NCI-H1105 treated with DMSO at 0.1 percent for 48 hours (cell line): ENCODE measurements at places on chromosomes 13 and 19.

- DNase-seq = peak; percentile 63
Measured at GRCh38 chr19:37654629-37655300, 500 bp downstream of the ZFP30 start.

GRCh38 chr13:27076421-27076820 lies 95.2 kb downstream of the USP12 start:
- peak; percentile 74 for DNase-seq

DNA sequence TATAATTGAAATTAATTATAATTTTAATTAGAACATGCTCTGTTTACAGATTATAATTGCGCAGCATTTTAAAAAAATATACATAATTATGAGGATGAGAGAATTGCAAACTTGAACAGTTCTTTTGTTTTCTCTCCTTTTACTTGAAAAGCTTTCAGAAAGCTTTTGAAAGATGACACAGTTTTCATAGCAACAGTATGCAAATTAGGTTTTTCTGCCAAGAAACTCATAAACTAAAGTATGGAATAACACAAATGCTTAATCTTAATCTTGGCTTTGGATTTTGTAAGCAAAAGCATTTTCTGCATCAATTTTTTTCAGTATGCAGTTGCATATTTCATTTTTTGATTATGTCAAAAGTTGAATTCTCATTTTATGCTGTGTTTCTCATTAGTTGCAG lies 32.8 kb upstream of the AKAP11 start:
- no peak for DNase-seq

DNA sequence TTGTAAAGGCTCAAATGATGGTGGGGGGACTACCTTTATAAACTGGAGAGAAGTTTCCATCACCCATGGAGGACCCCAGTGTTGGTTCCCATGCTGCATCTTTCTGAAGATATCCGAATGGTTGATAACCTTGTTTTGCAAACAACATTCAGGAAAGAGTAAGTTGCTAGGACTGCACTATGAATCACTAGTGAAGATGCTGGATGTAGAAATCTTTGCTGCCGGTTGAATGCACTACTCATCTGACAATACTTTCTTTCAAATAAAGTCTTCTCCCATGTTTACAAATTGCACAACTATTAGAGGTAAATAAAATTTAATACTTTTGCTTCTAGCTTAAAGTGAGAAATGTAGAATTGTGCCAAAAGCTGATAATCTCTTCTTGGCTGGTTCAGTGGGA lies 198.4 kb upstream of the SLITRK6 start:
- DNase-seq = no peak

DNA sequence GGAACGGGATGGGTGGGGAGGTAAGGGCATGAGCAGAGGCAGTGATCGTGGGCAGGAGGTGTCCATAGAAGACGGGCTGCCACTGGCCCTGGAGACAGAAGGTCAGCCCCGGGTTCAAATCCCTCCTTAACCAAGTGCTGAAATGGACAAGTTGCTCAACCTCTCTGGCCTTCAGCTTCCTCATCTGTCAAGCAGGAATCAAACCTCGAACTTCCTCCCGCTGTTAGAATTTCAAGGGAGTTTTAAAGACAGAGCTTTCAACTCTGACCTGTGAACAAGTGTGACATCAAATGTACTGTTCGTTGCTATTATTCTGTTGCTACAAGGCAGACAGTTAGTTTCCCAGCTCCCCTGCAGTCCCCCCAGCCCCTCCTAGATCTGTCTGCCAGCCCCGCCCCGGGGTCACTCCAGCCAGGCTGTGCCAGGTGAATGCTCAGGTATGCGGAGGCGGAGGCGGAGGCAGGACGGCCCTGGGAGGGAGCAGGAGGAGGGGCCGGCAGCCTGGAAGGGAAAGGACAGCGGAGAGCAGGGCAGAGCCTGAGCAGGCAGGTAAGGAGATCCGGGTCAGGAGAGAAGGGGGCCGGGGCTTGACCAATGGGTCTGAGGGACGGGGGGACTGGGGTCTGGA lies at the start of gene EPS8L1:
Gene EPS8L1, plus strand, starts transcription at position 499 of the 628 bp plus-strand sequence. CDS start 576 bp downstream, outside the sequence.
- no peak for DNase-seq

GRCh38 chr19:7520131-7521051 lies 2.0 kb upstream of the MCOLN1 start:
- DNase-seq = no peak

DNA sequence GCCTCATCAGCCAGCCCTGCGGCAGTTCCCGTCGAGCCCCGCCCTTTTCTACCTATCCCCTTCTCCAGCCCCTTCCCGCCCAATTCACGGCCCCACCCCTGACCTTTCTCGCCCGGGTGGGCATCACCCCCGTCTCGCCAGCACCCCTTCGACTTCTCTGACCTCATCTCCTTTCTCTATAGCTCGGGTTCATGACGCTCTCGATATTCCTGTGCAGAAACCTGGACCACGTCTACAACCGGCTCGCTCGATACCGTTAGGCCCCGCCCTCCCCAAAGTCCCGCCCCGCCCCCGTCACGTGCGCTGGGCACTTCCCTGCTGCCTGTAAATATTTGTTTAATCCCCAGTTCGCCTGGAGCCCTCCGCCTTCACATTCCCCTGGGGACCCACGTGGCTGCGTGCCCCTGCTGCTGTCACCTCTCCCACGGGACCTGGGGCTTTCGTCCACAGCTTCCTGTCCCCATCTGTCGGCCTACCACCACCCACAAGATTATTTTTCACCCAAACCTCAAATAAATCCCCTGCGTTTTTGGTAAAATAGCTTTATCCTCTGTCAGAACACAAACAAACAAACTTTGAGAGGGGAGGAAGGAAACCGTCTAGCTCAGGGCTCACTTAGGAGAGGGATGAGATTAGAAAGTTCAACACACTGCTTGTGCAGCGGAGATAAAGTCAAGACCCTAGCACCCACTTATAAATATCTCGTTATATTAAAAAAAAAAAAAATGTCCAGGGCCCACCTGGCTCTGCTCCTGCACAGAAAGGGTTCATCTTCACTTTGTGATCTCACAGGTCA lies 5.1 kb downstream of the CD37 start:
- peak; percentile 82 for DNase-seq

GRCh38 chr13:26987486-26988013 lies 184.1 kb downstream of the USP12 start:
- no peak for DNase-seq

GRCh38 chr13:72495681-72496080 lies 231.7 kb downstream of the MZT1 start:
- DNase-seq = no peak

- DNase-seq = no peak
Measured at GRCh38 chr19:29079356-29080032, 133.5 kb downstream of the UQCRFS1 start.

- DNase-seq = no peak
Measured at GRCh38 chr13:58376349-58376748, 744.8 kb downstream of the PCDH17 start.

DNA sequence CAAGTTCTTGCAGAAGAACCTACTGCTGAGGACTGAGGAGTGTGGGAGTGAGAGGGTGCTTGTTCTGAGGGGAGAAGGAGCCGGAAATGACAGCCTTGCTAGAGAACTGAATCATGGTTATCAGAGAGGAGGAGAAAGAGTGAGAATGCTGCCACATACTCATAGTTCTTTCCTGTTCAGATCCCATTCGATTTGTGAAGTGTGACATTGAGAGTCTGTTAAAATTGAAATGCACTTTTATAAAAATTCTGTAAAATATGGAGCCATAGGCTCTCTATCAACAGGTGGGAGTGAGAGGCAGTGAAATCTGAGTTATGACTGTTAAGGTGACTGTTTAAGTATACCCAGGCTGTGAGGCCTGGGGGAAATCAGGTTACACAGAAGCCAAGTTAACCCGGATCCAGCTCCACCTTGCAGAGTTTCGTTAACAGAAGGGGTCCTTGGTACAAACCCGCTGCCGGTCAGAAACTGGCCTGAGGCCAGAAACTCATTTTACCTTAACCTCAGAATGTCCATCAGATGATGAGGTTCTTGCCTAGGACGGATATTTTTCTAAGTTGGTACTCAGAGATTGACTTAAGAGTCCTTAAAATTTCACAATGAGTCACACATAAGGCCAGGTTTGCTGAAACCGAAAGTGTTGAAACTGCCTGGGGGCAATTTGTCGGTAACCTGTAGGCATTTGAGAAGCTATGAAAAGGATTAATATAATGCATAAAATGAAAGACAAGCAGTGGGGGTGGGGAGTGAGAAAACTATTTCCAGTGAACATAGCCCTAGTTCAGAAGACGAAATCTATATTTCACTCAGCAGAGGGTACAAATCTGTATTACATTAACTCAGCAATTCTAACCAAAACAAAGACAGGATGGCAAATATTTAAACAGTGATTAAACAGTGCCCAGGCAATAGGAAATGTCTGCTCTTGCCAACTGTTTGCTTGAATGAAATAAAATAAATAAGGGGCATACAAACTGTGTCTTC lies 350.5 kb downstream of the KCNRG start:
- peak; percentile 76 for DNase-seq

DNA sequence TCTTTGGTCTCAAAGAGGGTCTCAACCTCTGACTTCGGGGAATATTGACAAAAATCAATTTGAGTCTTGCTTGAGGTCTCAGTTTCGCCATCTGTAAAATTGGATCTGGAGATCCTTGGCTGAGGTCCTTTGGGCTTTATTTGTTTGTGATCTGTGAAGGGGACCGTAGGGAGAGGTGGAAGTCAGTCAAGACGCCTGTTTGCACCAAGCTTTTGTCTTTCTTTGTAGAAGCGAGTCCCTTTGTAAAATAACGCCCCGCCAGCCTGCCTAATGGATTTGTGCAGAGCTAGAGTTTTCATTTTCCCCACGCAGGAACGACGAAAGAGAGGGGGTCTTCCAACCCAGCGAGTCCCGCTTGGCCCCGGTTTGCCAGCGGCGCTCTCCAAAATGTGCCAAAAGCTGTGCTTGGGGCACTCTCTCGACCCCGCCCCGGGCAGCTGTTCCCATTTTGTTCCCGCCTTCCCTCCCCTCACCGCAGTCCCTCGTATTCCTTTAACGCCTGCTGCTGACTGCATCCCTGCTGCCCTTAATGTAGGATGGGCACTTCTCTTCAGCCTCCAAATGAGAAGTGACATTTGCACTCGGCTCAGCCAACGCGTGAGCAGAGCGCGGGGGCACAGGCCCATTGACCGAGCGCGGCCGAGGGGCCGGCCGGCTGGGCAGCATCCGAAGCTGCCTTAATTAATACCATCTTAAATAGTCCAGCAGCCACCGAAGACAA lies 13.0 kb downstream of the ZIC5 start:
- no peak for DNase-seq

GRCh38 chr13:113554333-113554700 lies 30.2 kb upstream of the TFDP1 start:
- DNase-seq = no peak

GRCh38 chr13:105918842-105919741 lies 616.4 kb downstream of the EFNB2 start:
- DNase-seq = no peak

DNA sequence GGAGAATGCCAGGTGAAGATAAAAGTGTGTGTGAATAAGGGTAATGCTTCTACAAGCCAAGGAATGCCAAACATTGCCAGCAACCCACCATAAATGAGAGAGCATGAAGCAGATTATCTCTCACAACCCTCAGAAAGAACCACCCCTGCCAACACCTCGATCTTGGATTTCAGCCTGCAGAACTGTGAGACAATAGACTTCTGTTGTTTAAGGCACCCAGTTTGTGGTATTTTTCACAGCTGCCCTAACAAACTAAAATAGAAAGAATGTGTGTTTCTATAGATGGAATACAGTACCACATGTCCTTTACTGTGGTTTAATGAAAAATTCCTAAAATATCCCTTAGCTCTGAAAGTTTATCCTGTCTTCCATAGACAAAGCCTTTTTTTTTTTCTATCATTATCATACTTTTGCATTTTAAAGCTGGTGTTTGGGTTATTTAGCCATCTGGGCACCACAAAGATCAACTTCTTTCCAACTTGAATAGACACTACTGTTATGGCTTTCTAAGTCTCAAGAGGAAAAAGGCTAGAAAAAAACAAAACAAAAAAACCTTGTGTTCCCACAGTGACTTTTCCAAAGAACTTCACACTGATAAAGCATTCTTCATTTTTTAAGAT lies 505.6 kb downstream of the KCTD12 start:
- DNase-seq = no peak

DNA sequence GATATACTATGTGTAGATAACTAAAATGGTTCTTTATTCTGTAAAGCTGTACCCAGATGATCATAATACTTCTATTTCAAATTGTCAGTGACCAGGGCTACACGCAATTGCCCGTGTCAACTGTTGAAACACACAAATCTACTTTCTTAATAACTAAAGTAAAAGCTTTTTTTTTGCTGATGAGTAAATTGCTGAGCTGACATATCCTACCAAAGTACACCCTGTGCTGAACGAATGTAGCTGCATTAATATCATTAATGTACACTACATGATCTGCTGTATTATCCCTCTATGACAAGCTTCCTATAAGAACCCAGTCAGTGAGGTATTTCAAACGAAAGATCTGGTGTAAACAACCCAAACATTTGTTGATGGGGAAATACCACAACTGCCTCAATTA lies 827.2 kb upstream of the ATXN8OS start:
- DNase-seq = no peak

DNA sequence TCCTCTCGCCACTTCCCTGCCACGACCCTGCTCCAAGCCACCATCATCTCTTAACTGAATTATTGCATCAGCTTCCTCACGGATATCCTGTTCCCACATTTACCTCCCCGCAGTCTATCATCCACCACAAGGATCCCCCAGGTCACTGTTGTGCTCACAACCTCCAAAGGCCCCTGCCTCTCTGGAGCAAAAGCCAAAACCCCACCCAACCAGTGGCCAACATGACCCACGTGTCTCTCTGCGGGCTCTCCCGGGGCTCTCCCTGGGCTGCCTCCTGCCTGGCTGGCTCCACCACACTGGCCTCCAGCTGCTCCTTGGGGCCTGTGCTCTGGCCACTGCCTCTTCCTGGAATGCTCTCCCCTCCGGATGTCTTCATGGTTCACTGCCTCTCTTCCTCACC lies 809.3 kb downstream of the UQCRFS1 start:
- DNase-seq = no peak

DNA sequence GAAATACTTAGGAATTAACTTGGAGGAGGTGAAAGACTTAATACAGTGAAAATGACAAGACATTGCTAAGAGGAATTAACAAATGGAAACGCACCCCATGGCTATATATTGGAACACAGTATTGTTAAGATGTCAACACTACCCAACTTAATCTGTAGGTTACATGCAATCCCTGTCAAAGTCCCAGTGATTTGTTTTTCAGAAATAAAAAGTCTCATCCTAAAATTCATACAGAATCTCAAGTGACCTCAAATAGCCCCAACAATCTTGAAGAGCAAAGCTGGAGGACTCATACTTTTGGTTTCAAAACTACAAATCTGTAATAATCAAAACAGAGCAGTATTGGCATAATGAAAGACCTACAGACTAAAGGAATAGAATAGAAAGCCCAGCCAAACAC lies 13.2 kb downstream of the ATP4B start:
- DNase-seq = no peak

- no peak for DNase-seq
Measured at GRCh38 chr19:1225440-1226226, 12.2 kb downstream of the CBARP start.

DNA sequence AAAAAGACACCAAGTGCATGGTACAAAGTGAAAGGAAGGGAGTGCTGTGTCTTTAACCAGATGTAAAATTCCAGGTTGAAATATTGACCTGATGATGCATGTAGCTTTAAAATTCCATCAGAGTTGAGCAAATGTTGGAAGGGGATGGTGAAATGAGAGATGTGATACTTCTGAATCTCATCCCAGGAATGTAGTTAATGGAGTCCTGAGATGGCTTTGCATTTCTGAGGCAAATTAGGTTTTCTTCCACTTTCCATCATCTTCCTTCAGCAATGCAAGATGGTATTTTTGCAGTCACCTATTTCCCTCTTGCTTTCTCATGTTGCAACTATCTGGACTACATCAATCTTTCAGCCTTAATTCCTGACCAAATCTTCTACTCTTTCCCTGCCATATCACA lies 194.1 kb upstream of the MIR17HG start:
- no peak for DNase-seq
